ENCODE measurements at places on chromosomes 5 and 9. TPM values are rescaled to one million over a fixed set of nuclear protein-coding genes. Genes with fewer than 3 reads are reported as not detected.

GRCh38 chr9:116064970-116065369, 88.6 kb upstream of the PAPPA start:
- no peak for DNase-seq

DNA sequence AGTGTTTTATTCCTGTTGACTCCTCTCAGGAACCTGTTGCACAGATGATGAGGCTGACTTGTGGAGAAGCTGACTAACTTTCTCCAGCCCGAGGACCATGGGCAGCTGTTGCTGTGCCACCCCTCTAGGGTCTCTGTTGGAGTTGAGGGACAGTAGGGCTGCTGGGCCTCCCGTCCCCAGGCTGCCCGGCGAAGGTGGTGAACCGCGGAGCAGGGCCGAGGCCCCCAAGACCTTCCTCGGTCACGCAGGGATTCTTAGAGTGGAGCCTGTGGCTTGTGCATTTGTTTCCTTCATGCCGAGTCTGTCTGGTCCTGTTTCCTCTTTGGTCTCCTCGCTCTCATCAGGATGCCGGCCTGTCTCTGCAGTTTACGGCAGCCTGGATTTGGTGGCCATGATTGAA, 40.2 kb downstream of the CACNA1B start:
- no peak for DNase-seq

The CDO1 gene
- total RNA-seq = 66.0 TPM

The PIP5K1B gene
- 44.8 TPM for total RNA-seq

GRCh38 chr9:4519604-4520003, 29.3 kb downstream of the SLC1A1 start:
- DNase-seq = no peak

DNA sequence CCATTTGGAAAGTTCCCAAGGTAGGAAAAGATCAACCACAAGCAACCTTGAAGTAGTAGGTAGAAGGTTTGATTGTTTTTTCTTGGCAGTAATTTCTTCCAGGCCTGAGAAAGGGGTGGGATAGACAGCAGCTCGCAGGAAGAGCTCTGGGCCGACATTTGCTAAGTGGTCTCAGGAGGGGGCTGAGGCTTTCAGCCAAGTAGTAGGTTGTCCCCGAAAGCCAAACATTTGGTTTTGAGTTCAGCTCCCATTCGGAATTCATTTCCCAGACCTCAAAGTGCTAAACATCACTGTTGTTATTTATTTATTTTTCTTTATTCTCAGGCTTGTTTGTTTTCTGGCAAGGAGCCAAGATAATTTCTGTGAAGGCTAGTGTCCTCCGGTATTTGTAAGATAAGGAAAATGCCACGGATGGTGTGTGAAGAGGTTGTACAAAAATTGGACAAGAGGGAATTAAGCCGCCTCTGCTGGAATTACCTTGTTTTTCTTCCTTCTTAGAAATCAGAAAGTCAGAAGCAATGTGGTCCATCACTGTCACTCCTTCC, 112.1 kb downstream of the KIF4B start:
- DNase-seq = no peak

DNA sequence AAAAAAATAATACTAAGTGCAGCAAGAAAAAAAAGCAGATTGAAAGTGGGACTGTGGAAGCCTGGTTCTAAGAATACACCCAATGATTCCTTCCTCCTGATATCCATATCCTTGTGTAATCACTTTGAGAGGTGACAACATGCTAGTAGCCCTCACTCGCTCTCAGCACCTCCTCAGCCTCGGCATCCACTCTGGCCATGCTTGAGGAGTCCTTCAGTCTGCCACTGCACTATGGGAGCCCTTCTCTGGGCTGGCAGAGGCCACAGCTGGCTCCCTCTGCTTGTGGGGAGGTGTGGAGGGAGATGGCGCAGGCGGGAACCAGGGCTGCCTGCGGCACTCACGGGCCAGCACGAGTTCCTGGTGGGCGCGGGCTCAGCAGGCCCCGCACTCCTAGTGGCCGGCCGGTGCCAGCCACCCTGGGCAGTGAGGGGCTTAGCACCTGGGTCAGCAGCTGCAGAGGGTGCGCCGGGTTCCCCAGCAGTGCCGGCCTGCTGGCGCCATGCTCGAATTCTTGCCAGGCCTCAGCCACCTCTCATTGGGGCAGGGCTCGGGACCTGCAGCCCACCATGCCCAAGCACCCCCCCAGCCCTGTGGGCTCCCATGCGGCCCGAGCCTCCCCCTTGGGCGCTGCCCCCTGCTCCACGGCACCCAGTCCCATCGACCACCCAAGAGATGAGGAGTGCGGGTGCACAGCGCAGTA, 24.5 kb upstream of the SELENOP start:
- no peak for DNase-seq

GRCh38 chr5:170769898-170770416, 13.6 kb upstream of the GABRP start:
- no peak for DNase-seq

All from right atrium auricular region (tissue), 2 donors.